ENCODE measurements at places on chromosomes 16 and 17. TPM values are rescaled to one million over a fixed set of nuclear protein-coding genes. Genes with fewer than 3 reads are reported as not detected.

DNA sequence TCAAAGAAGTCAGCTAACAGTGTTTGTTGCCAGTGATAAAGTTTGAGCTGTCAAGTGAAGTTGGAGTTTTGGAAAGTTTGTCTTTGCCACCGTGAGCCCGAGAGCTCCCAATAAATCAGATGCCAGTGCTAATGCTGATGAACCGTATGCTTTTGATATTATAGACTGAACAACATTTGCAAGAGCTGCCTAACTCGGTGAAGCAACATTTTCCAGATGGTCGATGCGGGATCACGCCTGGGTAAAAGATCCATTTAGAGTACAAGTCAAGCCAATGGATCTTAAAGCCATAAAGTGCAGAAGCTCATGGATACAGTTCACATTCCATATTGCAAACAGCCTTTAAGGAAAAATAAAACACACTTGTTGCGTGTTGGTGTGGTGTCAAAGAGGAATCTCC, 9.6 kb downstream of the BANP start:
- no peaks in the 10 kb centered on the region for H3K27me3 ChIP-seq
- no peak for DNase-seq
- peaks cover 6% of the 10 kb centered on the region for H3K36me3 ChIP-seq
- H3K27ac ChIP-seq, result no peak overlapping the region
- no peak overlapping the region for H3K4me3 ChIP-seq
- H3K4me1 ChIP-seq, result peaks cover 21% of the 10 kb centered on the region

- H3K27me3 ChIP-seq, result no peaks in the 10 kb centered on the region
- H3K4me3 ChIP-seq, result peak overlapping the region; percentile 85
- DNase-seq, result no peak
- peaks cover 40% of the 10 kb centered on the region for H3K4me1 ChIP-seq
- peaks cover 14% of the 10 kb centered on the region for H3K36me3 ChIP-seq
These were observed 52.2 kb downstream of the TUBD1 start for GRCh38 chr17:59840329-59841090.

GRCh38 chr16:46762583-46762982, 14.4 kb upstream of the MYLK3 start:
- DNase-seq, result no peak
- H3K4me3 ChIP-seq, result no peak overlapping the region

- peaks cover 20% of the 10 kb centered on the region for H3K36me3 ChIP-seq
- no peaks in the 10 kb centered on the region for H3K27me3 ChIP-seq
- peaks cover 32% of the 10 kb centered on the region for H3K4me1 ChIP-seq
These were observed 7.1 kb downstream of the TRAF7 start for GRCh38 chr16:2162676-2163118.

NGFR gene
- total RNA-seq, result 0.78 TPM

- DNase-seq, result peak; percentile 1
- no peaks in the 10 kb centered on the region for H3K4me1 ChIP-seq
- no peak overlapping the region for H3K4me3 ChIP-seq
- H3K36me3 ChIP-seq, result no peaks in the 10 kb centered on the region
These were observed 55.1 kb downstream of the ATP2C2 start for GRCh38 chr16:84423416-84423837.

GRCh38 chr17:38598536-38598935, 7.2 kb downstream of the SRCIN1 start:
- peaks cover 75% of the 10 kb centered on the region for H3K27me3 ChIP-seq
- no peak overlapping the region for H3K4me3 ChIP-seq
- no peaks in the 10 kb centered on the region for H3K36me3 ChIP-seq
- H3K27ac ChIP-seq, result no peak overlapping the region
- no peak for DNase-seq

CACNG5 gene
- not detected for total RNA-seq

DNA sequence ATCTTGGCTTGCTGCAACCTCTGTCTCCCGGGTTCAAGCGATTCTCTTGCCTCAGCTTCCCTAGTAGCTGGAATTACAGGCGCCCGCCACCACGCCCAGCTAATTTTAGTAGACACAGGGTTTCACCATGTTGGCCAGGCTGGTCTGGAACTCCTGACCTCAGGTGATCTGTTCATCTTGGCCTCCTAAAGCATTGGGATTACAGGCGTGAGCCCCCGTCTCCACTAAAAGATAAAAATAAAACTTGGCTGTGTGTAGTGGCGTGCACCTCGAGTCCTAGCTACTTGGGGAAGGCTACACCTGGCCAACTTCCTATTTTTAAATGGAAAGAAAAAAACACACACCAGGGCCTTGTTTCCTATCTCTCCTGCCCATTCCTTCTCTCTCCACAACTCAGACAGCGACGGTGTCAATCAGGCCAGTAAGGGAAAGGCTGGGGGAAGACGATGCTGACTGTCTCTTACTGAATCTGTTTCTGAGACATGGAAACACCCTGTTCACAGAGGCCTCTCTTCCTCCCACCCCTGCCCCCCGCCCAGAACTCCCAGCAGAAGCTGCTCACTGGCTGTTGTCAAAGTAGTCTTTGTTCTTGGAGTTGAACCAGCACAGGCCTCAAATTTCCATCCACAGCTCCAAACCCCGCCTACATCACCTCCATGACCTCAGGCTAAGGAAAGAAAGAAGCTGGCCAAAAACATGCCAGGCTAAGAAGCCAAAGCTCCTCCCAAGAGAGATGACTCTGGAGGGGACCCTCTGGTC, 96.6 kb downstream of the NXN start:
- H3K27me3 ChIP-seq, result no peaks in the 10 kb centered on the region
- no peaks in the 10 kb centered on the region for H3K36me3 ChIP-seq
- peaks cover 43% of the 10 kb centered on the region for H3K4me1 ChIP-seq
- no peak for DNase-seq

DNA sequence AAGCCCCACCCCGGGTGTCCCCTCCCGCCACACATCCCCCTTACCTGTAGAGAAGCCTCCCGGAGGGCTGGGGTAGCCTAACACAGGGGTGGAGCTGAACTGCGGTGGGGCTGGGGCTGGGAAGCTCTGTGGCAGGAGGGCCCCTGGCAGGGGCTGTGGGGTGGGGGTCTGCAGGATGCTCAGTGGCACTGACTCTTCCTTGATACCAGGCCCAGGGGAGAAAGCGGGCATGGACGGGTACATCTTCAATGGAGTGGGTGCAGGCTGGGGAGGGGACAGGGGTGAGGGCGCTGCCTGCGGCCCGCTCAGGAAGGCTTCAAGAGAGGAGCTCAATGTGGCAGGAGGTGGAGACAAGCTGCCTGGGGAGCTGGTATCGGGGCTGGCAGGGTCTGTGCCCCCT, 16.7 kb downstream of the SREBF1 start:
- no peaks in the 10 kb centered on the region for H3K27me3 ChIP-seq
- H3K4me3 ChIP-seq, result no peak overlapping the region
- peaks cover 39% of the 10 kb centered on the region for H3K36me3 ChIP-seq
- no peak for DNase-seq

- no peak overlapping the region for H3K27ac ChIP-seq
- H3K4me1 ChIP-seq, result peaks cover 6% of the 10 kb centered on the region
- H3K27me3 ChIP-seq, result peaks cover 67% of the 10 kb centered on the region
- no peak overlapping the region for H3K4me3 ChIP-seq
- no peak for DNase-seq
These were observed 1.0 kb downstream of the SRCIN1 start for GRCh38 chr17:38604479-38605403.

DNA sequence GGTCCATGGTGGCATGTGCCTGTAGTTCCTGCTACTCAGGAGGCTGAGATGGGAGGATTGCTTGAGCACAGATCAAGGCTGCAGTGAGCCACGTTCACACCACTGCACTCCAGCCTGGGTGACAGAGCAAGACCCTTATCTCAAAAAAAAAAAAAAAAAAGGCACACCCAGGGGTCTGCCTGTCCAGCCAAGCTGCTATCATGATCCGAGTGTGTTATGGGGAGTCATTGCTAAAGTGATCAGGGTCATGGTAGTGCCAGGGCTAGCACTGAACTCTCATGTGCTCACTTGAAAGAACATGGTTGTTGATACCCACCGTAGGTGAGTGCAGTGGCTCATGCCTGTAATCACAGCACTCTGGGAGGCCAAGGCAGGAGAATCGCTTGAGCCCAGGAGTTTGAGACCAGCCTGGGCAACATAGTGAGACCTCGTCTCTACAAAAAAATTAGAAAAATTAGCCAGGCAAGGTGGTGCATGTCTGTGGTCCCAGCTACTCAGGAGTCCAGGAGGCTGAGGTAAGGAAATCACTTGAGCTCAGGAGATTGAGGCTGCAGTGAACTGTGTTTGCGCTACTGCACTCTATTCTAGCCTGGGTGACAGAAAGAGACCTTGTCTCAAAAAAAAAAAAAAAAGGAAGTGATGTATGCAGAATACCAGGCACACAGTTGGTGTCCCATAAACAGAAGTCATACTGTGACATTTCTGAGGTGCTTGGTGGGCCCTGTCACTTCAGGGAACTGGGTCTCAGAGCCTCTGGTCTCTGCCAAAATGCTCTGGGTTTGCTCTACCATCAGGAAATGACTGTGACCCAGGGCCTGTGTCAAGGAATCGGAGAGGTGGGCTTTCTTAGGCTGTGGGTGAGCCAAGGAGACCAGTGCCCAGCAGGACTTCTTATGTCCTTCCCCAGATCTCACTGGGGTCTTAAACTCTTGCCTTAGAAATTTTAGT, 2.2 kb downstream of the PRM1 start:
- H3K36me3 ChIP-seq, result no peaks in the 10 kb centered on the region
- DNase-seq, result no peak
- no peaks in the 10 kb centered on the region for H3K27me3 ChIP-seq
- H3K4me1 ChIP-seq, result no peaks in the 10 kb centered on the region
- H3K27ac ChIP-seq, result no peak overlapping the region

GRCh38 chr17:28494445-28495188, 11.5 kb upstream of the FOXN1 start:
- no peaks in the 10 kb centered on the region for H3K27me3 ChIP-seq
- no peak overlapping the region for H3K27ac ChIP-seq
- DNase-seq, result peak; percentile 87
- no peaks in the 10 kb centered on the region for H3K4me1 ChIP-seq
- no peak overlapping the region for H3K4me3 ChIP-seq

DNA sequence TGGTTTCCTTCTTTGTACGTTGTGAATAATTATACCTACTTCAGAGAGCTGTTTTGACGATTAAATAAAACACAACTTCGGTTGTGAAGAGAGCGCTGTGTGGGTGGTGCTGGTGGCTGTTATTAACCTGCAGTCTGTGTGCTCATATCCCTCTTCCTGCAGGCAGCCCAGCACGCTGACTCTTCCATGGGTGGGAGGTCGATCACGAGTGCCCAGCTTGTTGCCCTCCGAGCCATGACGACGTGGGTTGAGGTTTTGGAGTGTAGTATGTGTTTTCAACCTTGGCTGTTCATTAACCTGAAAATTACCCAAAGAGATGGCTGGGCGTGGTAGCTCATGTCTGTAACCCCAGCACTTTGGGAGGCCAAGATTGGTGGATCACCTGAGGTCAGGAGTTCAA, 11.3 kb upstream of the GCSH start:
- no peak for DNase-seq
- no peaks in the 10 kb centered on the region for H3K27me3 ChIP-seq
- H3K27ac ChIP-seq, result no peak overlapping the region
- H3K36me3 ChIP-seq, result no peaks in the 10 kb centered on the region
- H3K4me3 ChIP-seq, result no peak overlapping the region
- H3K4me1 ChIP-seq, result no peaks in the 10 kb centered on the region

DNA sequence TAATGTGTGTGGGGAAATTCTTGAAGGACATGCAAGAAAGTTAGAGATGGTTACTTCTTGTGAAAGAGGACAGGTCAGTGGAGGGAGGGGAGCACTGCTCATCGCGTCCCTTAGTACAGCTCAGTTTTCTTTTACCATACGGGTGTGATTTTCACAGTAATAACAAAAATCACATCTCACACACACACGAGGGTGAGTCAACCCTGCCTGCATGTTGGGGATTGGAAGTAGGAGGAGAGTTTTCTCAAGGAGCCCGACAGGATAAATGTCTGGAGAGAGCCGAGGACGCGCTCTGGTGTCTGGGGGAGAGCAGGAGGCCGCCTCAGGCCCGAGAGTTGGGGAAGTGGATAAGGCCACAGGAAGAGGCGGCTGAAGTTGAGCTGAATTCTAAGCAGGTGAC, 16.4 kb downstream of the PLCD3 start:
- no peaks in the 10 kb centered on the region for H3K36me3 ChIP-seq
- no peak for DNase-seq
- no peaks in the 10 kb centered on the region for H3K4me1 ChIP-seq
- no peak overlapping the region for H3K27ac ChIP-seq

RCVRN gene
- 0.17 TPM for total RNA-seq

GRCh38 chr16:11273721-11274324, 394 bp upstream of the PRM3 start:
- no peaks in the 10 kb centered on the region for H3K27me3 ChIP-seq
- no peak overlapping the region for H3K27ac ChIP-seq
- no peaks in the 10 kb centered on the region for H3K36me3 ChIP-seq
- H3K4me1 ChIP-seq, result no peaks in the 10 kb centered on the region

DNA sequence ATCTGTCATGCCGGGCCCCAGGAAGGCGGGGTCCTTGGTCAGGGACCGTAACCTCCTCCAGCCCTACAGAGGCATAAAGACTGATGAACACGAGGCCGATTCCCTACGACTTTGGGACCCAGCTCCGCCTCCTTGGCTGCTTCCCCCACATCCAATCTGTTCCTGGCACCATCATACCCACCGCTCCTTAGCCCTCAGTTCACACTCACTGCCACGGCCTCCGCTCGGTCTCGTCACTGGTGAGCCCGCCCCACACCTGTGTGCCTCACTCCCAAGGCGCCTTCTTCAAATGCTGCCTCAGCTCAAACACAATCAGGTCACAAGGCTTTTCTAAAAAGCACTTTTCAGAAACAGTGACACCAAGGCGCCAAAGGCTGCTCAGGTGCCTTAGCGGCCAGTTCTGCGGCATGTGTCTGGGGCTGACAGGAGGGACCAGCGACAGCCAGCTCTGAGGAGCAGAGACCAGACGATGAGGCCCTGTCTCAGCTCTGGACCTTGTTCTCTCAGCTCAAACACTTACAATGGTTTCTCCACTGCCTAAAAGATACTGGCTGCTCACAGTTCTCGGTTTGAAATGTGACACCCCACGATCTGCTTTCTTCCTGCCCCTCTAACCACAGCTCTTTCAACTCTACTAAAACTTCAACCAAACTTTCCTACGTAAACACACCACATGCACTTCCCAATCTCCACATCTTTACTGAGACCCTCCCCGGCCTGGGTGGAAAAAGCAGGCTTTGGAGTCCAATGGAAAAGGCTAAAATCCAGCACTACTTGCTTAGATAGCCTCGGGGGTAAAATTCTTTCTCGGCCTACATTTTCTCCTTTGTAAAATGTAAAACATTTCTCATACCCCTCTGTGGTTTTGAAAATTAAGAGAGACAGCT, 33.2 kb downstream of the CYB5D2 start:
- H3K4me3 ChIP-seq, result no peak overlapping the region
- DNase-seq, result no peak
- H3K27ac ChIP-seq, result peak overlapping the region; percentile 6
- H3K4me1 ChIP-seq, result no peaks in the 10 kb centered on the region
- no peaks in the 10 kb centered on the region for H3K27me3 ChIP-seq

PITPNM3 gene
- 15.6 TPM for total RNA-seq

RDM1 gene
- total RNA-seq, result not detected

STX1B gene
- 0.58 TPM for total RNA-seq

OTOP2 gene
- total RNA-seq, result not detected

NRN1L gene
- total RNA-seq, result 0.69 TPM

TBC1D3I gene
- total RNA-seq, result 0.72 TPM

Measured in upper lobe of right lung (tissue), 1 donor.